ENCODE measurements at places on chromosomes 4 and X.

DNA sequence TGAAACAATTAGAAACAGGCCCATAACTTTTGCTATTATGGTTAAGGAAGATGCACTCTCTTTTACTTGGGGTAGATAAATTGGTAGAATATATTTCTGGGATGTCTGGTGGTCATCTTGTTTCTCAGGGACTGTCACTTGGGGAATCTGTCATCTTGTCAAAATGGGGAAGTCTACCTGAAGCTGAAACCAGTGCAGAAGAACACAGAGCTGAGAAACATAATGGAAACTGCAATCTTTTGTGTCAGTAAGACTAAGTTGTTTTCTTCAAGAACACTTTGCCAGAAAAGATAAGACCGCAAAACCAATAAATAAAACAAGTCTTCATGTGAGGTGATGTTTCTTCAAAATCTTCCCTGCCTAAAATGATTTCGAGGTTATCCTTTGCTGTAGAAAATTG is 92.0 kb downstream of the NAA11 start:
- DNase-seq = no peak

- no peak for DNase-seq
Observed at GRCh38 chrX:68895778-68896177, 67.0 kb downstream of the EFNB1 start.

GRCh38 chrX:151984328-151984727 is 9.9 kb upstream of the GABRE start:
- DNase-seq = no peak

DNA sequence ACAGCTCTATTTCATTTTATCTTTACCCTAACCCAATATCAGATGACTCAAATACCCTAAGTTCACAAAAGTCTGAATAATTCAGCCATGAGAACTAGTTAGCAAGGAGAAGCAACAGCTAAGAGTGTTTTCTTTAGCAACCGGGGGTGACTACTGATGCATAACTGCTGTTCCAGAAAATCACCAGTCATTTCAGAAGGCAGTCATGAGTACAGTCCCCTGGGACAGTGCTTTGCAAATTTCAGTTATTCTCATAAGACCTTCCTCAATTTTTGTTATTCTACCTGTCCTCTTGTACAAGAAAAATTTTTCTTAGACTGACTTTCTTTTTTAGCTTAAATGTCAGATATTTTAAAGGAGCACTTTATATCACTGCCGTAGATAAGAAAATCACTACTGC is 16.4 kb downstream of the BANK1 start:
- no peak for DNase-seq

- no peak for DNase-seq
Observed at GRCh38 chrX:114087543-114087942, 496.3 kb upstream of the HTR2C start.

Data from NCI-H1417 treated with DMSO at 0.1 percent for 48 hours (cell line).